ENCODE measurements at places on chromosomes 4 and X.

- peak; percentile 65 for DNase-seq
These were observed 59.9 kb downstream of the GSPT2 start for GRCh38 chrX:51802917-51803688.

DNA sequence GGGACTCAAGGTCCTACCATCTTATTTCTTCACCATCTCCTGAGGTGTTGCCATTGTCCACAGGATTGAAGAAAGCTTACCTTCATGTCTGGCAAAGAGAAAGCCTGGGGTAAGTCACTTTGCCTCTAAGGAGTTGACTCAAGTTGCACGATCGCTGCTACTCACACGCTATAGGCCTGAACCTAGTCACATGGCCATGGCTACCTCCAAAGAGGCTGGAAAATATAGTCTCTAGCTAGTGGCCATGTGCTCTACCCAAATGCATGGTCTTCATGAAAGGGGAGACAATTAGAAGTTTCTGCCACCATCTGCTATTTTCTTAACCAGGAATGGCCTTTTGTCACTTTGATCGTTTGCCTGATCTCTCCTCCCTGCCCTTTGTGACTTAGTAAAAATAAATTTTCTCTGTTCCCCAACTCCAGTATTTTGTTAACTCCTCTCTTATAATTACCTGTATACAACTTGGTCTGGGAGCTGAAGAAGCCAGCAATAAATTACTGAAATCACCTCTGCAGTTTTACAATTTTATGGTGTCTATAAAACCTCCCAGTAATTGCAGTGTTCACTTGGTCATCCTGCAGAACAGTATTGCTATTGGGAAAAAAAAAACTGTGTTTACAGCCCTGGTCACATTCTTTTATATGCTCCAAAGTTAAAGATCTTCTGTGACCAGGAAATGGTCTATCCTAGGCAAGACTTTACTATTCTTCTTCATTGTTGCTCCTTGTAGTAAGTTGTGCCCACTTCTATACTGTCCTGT is 126.7 kb upstream of the TSPAN5 start:
- DNase-seq, result no peak

GRCh38 chr4:152968806-152969394 is 32.8 kb downstream of the FHDC1 start:
- no peak for DNase-seq

- no peak for DNase-seq
These were observed 5.9 kb upstream of the PITX2 start for GRCh38 chr4:110628663-110629213.

DNA sequence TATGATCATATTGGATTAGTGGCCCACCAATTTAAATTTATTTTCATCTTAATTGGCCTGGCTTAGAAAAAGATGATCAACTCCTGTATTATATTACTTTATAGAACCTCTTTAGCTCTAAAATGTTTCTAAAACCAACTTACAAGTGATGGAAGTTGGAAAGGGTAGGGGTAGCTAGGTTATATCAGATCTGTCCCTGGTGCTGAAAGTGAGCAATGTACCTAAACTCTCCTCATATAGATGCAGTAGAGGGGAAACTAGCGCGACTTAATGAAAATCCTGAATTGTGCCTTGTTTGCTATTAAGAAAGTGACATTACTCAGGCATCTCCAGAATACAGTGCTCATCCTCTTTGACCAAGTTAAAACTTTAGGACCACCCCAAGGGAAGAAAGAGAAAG is 7.5 kb upstream of the PTCHD1 start:
- DNase-seq, result no peak

Data from fibroblast of upper back skin (primary cell).